ENCODE measurements at places on chromosomes 6 and 20. TPM values are rescaled to one million over a fixed set of nuclear protein-coding genes. Genes with fewer than 3 reads are reported as not detected.

- no peak for DNase-seq
Measured at GRCh38 chr6:5536644-5537043, 275.3 kb downstream of the FARS2 start.

CDC40 gene
- total RNA-seq: 13.8 TPM

DNA sequence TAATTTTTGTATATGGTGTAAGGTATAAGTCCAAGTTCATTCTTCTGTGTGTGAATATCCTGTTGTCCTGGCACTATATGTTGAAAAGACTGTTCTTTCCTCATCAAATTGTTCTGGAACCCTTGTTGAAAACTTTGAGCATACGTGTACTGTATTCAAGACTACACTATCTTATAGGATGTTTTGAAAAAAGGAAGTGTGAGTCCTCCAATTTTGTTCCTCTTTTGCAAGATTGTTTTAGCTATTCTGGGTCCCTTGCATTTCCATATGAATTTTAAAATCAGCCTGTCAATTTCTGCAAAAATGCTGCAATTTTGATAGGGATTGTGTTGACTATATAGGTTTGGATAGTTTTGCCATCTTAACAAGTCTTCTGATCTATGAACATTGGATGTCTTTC is 195.2 kb downstream of the BACH2 start:
- DNase-seq: no peak

RUNX2 gene
- 2.0 TPM for total RNA-seq

HLA-DQA1 gene
- total RNA-seq: 61.1 TPM

TMEM217 gene
- total RNA-seq: not detected

GRCh38 chr6:113936093-113936934 is 34.6 kb downstream of the HDAC2 start:
- DNase-seq: no peak

DNA sequence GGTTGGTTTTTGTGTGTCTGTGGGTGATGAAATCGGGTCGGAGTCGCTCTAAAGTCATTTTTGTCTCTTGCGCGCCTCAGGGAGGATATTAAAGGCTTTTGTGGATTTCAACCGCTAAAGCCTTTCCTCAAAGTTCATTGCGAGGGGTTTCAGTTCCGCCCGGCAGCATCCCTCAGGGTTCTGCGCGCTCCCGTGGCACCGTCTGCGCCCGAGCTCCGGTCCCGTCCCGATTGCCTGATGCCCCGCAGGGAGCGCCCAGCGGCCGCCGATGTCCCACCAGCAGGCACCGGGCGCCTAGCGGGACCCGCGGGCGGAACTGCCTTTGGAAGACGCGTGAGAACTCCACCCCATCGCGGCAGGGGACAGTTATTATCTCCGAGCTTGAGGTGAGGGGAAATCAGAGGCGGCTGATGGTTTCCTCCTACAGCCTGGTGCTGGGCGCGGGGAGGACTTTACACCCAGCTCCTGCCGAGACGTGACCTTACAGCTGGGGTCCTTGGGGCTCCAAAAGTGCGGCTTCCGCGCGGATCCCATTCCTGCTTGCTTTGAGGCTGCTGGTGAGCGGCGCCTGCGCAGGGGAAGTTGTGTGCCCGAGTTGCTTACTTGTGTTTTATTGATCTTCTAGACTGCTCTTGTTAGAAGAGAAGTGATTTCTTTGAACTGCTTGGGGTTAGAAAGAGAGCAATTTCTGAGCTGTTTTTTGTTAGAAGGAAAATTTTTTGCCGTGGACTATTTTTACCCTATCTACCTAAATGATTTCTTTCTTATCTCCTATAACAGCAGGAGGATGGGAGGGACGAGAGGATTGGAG is 27.1 kb downstream of the ULBP1 start:
- no peak for DNase-seq

NRN1 gene
- 8.3 TPM for total RNA-seq

GRCh38 chr6:4504700-4505099 is 271.5 kb upstream of the CDYL start:
- DNase-seq: no peak

DNA sequence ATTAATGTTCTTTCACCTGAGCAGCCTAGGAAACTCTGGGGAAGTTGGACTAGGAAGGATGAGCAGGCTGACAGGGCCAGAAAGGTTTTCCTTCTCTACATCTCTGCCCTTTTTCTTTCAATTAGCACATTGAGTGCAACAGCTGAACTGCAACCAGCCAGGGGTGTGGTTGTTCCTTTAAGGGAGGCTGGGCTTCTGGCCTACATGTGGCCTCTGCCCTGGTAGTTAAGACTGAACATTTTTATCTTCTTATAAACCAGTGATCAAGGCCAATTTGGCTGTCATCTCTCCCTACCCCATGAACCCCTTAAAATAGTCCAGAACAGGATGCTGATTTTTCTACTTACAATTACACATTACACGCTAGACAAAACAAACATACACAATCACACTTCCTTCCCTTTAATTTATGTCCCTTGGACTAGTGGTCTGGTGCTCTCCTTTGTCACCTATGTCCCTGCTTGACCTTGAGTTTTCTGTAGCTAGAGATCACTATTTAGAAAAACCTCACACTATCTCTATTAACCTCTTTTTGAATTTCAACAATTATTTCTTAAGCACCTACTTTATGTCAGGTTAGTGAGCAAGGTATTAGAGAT is 60.3 kb downstream of the RNF217 start:
- no peak for DNase-seq

DNA sequence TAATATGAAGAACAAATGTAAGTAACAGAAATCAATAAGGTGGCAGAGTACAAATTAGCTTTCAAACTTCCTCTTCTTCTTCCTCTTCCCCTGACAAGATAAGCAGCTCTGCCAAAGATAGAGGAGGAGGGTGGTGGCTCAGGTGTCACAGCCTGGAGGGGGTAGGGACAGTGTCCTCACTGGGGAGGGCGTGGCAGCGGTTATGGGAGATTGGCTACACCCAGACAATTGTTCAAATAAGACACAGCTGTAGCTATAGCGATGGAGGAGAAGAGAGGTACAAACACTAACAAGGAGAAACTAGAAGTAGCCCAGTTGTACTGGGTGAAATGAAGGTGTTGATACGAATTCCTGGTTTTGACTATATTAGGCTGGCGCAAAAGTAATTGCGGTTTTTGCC is 198.5 kb downstream of the TBXT start:
- no peak for DNase-seq

FOXS1 gene
- 3.2 TPM for total RNA-seq

DNA sequence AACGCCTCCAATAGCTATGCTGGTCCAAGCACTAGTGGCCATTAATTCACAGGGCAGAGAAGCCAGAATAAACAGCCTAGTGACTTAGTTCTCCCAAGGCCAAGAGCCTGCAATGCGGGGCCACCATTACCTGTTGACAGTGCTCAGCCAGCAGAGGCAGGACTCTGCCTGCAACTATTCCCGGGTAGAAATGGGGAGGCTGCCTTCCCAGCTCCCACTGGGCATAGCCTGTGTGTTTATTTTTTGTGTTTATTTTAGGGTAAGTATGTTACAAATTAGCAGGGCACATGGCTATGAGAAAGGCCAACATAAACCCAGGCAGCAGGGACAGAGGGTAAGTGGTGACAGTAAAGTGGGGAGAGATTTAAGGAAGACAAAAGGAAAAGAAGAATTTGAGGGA is 5.0 kb downstream of the GNAS-AS1 start:
- no peak for DNase-seq
